Hippocampal formation (tissue), 2 donors: ENCODE measurements at places on chromosomes 2 and 18.

- no peak for DNase-seq
Measured at GRCh38 chr2:231308219-231308618, 87.3 kb upstream of the B3GNT7 start.

DNA sequence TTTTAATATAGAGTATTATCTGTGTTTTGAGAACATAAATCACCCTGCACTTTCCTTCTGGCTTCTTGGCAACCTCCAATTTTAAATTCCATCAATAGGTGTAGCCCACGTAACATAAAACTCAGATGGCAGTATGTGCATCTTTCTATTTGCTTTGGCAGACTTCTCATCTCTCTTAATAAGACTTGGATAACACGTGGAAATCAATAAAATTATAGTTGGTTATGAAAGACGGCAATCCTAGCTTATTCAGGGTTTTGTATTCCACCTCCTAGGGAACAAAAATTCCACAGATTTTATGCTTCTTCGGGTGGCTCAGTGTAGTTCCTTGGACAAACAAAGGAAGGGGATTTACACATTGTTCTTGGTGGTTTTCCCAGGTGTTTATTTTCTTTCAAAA is 299.3 kb downstream of the RND3 start:
- DNase-seq: no peak

GRCh38 chr18:58097121-58097906 is 53.3 kb downstream of the NEDD4L start:
- DNase-seq: no peak

- no peak for DNase-seq
Measured at GRCh38 chr2:43718530-43719124, 42.4 kb upstream of the C1GALT1C1L start.

GRCh38 chr2:170722301-170722700 is 7.2 kb downstream of the SP5 start:
- no peak for DNase-seq

- peak; percentile 13 for DNase-seq
Measured at GRCh38 chr2:98348066-98348561, 1.9 kb downstream of the CNGA3 start.

DNA sequence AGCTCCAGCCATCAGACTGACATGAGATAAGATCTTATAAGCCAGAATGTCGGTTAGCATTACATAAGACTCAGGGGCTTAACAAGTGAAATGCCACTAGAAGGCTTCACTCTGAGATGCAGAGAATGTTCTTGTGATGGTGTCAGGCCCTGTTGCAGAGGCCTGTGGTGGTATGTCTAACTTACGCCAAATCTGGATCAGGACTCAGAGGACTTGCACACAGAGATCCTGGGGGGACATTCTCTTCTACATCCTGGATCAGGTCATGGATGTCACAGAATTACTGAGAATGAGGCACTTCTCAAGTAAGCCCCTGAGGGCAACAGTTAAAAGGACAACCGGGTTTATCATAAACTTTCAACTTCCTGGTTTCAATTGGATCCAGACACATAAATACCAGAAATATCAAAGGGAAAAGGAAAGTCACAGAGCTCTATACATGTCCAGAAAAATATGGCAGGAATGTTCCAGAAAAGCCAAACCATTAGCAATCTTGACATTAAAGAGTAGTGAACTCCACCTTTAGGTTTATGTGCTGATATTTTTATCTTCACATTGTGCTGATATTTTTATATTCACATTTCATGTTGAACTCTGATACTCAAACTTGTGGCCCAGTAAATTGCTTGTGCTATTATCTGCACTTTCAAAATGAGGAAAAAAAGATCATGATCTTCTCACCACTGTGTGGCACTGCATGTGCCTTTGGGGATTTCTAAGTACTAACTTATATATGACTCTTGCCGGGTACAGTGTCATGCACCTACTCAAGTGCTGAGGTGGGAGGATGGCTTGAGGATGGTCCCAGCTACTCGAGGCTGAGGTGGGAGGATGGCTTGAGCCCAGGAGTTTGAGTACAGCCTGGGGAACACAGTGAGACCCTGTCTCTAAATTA is 137.5 kb upstream of the RNF152 start:
- no peak for DNase-seq

DNA sequence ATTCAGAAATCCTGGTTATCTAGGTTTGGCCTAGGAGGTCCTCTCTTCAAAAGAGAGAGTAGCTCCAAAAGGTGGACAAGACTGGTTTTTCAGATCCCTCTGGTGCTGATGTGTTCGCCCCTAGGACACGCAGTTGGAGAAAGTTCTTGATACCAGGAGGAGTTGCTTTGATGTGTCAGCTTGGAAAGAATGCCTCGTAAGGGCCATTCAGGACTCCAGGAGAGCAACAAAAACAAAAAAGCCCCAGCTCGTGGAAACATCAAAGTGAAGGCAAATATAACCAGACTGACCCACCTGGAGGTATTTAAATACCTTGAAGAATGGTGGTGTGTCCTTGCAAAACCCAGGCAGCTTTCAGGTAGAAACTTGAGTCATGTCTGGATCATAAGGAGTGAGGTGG is 12.5 kb upstream of the LBH start:
- DNase-seq: no peak

DNA sequence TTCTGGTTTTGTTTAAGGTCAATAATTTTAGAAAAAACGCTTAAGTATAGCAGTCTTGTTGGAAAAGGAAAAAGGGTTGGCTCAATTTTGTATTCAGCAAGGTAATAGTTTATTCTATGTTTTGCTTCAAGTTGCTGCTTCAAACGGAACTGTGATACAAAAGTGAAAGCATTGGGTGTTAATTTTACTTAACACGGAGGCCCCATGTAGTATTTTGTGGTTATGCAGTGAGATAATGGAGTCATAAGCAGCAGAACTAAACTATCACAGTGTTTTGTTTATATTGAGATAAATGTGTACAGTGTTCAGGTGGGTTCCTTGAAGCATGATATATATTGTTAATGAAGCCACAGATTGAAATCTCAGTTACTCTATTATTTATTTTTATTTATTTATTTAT is 67.0 kb upstream of the LYPD6B start:
- DNase-seq: no peak

GRCh38 chr2:18777250-18777812 is 188.0 kb upstream of the NT5C1B start:
- no peak for DNase-seq

GRCh38 chr2:85468704-85469349 is 50.3 kb downstream of the SH2D6 start:
- no peak for DNase-seq

DNA sequence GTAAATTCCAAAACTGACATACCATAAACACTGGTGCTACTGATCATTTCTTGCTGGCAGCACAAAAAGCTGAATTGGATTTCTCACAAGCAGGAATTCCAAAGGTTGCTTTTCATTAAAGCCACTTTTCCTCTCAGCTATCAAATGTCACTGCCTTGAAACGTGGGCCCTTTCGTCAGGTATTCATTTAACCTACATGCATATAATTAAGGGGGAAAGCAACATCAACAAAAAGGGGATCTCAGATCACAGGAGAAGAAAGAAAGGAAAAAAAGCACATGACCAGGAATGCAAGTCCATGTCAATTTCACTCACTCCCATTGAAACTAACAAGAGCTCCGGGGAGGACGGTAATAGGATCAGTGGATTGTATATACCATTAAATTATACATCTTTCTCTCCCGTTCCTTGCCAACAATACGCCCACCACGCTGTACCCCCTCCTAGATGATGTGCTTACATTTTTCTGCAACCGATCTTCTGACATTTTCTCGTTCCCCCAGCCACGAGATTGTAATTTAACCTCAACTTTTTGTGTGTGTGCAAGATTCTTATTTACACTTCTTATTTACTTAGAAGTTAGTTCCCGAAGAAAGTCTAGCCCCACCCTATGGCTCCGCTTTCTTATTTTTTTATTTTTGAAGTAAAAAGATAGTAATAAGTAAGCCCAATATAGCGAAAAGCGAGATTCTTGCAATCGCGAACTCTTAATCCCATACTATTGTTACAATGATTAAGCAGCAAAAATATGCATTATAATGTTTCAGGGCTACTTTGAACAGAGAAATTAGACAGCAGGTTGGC is 725 bp downstream of the FIGN start:
- DNase-seq: peak; percentile 77

DNA sequence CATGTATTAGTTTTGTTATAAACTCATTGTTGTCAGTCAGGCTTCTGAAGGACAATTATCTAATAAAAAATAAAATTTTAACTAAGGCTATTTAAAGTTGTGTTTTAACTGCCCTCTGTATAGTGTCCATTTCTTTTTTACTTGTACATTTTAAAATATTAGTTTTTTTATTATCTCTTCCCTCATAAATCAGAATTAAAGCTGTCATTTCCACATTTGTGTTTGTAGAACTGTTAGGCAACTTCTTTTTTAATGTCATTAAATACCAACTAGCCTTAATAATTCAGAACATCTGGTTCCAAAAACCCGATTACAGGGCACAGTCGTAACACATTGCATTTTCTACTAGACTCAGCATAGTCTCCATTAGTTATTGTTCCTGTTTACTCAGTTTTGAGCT is 1749.0 kb upstream of the CELF4 start:
- no peak for DNase-seq

DNA sequence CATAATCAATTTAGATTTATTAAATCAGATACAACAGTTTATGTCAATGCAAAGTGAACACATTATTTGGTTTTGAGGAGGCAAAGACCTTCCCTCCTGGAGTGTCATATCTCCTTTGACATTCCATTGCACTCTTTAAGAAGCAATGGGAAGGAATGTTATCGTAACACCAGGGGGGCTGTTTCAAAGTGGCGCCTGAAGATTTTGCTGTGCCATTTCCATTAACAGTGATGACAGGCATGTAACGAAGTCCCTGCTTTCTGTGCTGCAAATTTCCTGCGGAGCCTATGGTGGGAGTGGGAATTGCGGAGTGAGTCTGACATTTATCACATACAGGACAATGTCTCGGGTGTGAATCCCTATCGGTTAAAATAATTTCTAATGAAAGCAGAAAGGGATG is 499.6 kb upstream of the RAB6C start:
- no peak for DNase-seq

DNA sequence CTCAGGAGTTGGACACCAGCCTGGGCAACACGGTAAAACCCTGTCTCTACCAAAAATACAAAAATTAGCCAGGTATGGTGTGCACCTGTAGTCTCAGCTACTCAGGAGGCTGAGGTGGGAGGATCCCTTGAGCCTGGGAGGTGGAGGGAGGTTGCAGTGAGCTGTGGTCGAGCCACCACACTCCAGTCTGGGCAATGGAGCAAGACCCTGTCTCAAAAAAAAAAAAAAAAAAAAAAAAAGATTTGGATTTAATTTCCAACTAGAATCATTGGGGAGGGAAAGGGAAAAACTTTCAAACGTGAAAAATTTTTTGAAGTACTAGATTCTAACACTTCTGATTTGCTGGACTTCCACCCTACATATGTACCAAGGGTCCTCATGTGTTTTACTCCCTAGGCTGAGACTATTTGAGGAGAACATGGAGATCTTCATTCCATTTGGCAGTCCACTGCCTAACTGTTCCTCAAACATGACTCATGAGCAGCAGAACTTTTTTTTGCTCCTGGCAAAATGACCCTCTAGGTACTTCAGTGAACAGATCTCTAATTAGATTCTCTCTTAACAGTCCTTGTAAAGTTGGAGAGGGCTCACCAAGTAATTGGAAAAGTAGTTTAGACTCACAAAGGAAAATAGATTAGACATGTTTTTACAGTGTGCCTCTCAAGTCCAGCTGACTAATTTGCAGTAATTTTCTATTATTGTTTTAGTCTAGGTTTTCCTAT is 267.6 kb downstream of the METTL4 start:
- no peak for DNase-seq

- no peak for DNase-seq
Measured at GRCh38 chr2:238418999-238419546, 7.7 kb upstream of the ASB1 start.

GRCh38 chr2:197071213-197071612 is 144.7 kb upstream of the PGAP1 start:
- no peak for DNase-seq

DNA sequence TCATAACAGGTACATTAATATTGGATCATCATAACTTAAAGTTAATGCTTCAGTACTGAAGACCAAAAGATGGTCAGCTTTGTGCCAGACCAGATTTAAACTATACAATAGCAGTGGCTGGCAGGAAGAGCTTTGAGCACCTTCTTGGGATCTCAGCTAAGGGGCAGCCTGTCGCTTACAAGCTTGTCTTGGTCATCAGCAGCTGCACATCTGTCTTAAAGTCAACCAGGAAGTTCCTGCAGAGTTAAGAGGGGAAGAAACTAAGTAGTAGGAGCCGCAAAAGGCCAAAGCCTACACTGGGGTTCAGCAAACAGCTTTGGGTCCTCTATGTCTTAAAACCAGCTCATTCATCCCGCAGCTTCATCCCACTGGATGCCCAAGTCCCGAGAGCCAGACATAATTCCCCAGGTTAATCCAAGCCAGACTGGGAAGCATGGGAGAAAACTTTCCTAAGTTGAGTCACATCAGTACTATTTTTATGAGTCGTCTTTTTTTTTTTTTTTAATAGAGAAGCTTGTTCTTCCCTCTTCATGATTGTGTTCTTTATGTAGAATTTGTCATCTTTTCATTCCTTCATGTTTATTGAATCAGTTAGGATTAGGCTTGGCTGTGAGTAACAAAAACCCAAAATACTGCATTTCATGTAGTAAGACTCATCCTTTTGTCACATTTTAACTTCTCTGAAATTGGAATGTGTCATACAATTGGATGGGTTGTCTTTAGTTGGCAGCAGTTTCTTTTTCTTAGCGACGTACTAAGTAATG is 59.3 kb downstream of the SERTAD2 start:
- DNase-seq: no peak

DNA sequence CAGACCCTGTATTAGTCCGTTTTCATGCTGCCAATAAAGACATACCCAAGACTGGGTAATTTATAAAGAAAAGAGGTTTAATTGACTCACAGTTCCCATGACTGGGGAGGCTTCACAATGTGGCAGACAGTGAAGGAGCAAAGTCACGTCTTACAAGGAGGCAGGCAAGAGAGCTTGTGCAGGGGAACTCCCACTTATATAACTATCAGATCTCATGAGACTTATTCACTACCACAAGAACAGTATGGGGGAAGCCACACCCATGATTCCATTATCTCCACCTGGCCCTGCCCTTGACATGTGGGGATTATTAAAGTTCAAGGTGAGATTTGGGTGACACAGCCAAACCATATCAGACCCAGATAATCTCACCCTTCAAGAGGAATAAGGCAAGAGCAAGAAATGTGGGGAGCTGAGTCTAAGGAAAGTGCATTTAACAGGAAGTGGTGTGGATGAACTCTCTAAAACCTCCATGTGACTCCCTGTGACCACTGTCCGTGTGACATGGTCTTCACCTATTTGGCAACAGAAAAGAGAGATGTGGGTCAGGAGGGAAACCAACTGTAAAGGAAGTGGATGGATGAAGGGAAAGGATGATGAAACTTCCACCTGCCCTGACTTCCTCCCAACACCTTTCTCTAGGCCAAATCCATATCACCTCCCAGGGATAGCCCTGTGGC is 110.6 kb downstream of the ATL2 start:
- DNase-seq: no peak

DNA sequence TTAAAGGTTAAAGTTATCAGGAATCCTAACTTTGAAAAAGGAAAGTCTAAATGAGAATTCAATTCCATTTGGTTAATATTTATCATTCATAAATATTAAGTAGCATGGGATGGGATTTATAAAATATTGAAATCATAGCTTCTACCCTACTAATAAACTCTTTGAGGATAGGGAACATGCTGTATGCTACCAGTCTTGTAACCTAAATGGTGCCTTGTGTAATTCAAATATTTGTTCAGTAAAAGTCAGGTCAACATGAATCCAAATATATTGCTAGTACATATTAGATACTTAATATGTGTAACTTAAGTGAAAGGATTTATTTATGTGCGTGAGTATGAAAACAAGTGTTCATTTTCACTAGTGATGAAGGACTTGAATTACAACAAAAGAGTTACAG is 94.1 kb downstream of the CAMKMT start:
- DNase-seq: no peak
